ENCODE measurements at places on chromosomes 2 and 18.

DNA sequence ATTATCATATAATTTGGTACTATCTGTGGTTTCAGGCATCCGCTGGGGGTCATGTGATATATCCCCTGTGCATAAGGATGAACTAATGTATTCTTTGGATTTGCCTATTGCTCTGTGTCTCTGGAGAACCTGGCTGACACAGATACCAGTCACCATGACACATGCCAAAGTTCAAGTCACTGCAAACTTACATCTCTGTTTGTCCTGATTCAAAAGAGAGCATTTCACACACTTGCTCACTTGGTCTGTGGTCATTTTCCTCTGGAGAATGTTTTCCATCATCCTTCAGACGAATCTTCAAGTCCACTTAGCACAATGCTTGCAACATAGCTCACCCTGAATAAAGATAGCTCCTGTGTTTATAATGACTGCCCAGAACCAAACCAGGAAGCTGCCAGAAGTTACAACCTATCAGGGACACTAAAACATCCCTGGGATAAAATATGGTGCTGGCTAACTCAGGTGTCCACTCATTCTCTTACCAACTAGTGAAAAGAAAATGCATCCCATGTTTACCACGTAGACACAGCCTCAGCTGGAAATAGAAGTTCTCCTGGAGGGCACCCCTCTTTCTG is 18.1 kb downstream of the SULT1C3 start:
- no peak for DNase-seq

DNA sequence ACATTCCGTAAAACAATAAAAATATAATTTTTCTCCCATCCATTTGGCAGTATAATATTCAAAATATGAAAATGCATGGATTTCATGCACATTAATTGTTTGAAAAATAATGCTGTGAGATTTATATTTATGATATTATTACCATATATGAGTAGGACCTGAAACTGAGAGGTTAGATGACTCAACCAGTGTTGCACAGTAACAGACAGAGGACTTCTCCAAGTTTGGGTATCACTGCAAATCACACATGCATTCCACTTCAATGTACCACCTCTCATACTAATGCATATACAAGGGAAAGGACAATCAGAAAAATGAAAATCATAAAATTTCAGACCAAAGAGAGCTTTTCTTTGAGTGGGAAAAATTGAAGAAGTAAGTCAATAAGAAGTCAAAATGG is 269.5 kb downstream of the SOCS6 start:
- DNase-seq: no peak

GRCh38 chr18:8603663-8604520 is 5.3 kb upstream of the RAB12 start:
- peak; percentile 36 for DNase-seq

GRCh38 chr2:166193407-166193806 is 65.6 kb upstream of the SCN1A start:
- no peak for DNase-seq
